Activated CD4-positive, alpha-beta memory T cell treated with anti-CD3 and anti-CD28 coated beads, Interleukin-2, amount 10 ng/mL, durations not matched to agents 7 days and 5 days (primary cell): ENCODE measurements at places on chromosomes 2 and 18. TPM values are rescaled to one million over a fixed set of nuclear protein-coding genes. Genes with fewer than 3 reads are reported as not detected.

DNA sequence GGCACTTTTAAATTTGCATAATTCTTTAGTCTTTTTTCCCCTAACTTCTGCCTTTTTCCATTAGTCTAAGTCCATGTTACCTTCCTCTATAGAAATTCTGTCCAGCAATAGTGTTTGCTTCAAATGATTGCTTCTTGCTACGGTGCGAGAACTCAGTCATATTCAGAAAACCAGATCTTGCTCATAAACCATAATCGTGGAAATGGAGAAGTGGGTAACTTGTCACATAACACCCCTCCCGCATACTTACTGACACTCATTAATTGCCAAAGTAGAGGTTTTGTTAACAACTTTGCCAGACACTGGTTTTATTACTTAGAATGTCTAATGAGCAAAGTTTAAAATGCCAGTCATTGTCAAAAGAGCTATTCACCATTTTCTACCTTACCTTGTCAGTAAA, 94.3 kb upstream of the TWSG1 start:
- H3K4me1 ChIP-seq, result peaks cover 31% of the 10 kb centered on the region
- H3K36me3 ChIP-seq, result peaks cover 64% of the 10 kb centered on the region
- DNase-seq, result no peak
- H3K4me3 ChIP-seq, result no peak overlapping the region
- H3K27ac ChIP-seq, result peak overlapping the region; percentile 33

- no peak overlapping the region for H3K4me3 ChIP-seq
- no peaks in the 10 kb centered on the region for H3K4me1 ChIP-seq
- no peak overlapping the region for H3K27ac ChIP-seq
- no peak for DNase-seq
Measured at GRCh38 chr2:20609349-20609994, 41.4 kb downstream of the HS1BP3 start.

GRCh38 chr2:64679673-64680425, 26.1 kb upstream of the SERTAD2 start:
- no peak overlapping the region for H3K27ac ChIP-seq
- no peaks in the 10 kb centered on the region for H3K36me3 ChIP-seq
- H3K27me3 ChIP-seq, result no peaks in the 10 kb centered on the region

DNA sequence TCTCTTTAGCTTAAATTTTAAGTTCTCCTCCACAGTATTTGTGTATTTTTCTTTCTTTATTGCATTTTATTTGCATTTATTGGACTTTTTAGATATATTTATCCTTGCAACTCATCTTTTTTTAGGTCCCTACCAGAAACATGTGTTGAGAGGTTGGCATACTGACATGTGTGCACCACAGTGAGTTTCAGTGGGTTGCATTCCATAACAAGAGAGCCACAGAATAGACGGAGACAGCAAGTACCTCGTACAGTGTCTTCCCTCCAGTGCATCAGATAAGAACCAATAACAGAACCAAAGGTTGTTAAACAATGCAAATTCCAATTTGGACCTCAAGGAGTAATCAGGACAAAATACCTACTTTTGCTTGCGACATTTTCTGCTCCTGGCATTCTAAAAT, 111.9 kb downstream of the DNAH7 start:
- no peak overlapping the region for H3K4me3 ChIP-seq
- no peak for DNase-seq
- H3K4me1 ChIP-seq, result no peaks in the 10 kb centered on the region
- peaks cover 6% of the 10 kb centered on the region for H3K27me3 ChIP-seq
- H3K27ac ChIP-seq, result no peak overlapping the region
- no peaks in the 10 kb centered on the region for H3K36me3 ChIP-seq

GRCh38 chr2:231393149-231394131, 2.1 kb upstream of the B3GNT7 start:
- H3K27me3 ChIP-seq, result peaks cover 31% of the 10 kb centered on the region
- peak overlapping the region; percentile 36 for H3K4me3 ChIP-seq
- H3K4me1 ChIP-seq, result peaks cover 29% of the 10 kb centered on the region
- H3K27ac ChIP-seq, result peak overlapping the region; percentile 54
- no peaks in the 10 kb centered on the region for H3K36me3 ChIP-seq

DNA sequence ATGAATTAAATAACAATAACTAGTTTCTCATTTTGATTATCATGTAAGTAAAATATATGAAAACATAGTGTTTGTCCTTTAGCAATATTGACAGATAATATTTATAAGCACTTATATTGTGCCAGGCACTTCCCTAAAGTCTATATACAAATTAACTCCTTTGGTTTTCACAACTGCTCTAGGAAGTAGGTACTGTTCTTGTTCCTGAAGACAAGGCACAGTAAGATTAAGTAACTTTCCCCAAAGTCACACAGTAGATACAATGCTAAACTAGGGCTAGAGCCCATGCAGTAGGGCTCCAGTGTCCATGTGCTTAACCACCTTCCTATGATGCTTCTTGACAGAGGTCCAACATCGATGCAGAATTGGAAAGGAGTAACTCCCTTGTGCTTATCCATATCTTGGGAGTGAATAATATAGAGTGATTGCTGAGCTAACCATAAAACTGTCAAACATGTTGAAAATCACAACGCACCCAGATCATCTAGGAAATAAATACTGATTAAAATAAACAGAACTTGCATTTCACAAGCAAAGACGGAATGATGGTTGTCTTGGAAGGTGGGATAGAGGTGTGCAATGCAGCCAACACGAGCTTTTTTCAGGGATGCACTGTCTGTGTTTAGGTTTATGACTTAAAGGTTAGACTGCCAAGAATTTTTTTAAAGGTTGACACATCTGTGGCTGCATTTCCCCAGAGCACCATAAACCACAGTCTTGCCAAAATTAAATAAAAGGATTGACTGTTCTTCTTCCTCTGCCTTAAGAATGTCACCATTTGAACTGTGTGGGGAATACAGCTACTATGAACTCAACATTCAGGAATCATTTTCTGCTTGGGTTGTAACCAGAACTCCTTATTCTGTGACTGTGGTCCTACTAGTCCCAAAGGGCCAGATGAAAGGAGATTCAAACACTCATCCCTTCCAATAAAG, 80.8 kb downstream of the ANKRD44 start:
- H3K36me3 ChIP-seq, result peaks cover 48% of the 10 kb centered on the region
- no peak for DNase-seq
- H3K27me3 ChIP-seq, result no peaks in the 10 kb centered on the region
- no peak overlapping the region for H3K4me3 ChIP-seq

Gene PJVK
- total RNA-seq, result 1.1 TPM

Gene GPR155
- 11.3 TPM for total RNA-seq

DNA sequence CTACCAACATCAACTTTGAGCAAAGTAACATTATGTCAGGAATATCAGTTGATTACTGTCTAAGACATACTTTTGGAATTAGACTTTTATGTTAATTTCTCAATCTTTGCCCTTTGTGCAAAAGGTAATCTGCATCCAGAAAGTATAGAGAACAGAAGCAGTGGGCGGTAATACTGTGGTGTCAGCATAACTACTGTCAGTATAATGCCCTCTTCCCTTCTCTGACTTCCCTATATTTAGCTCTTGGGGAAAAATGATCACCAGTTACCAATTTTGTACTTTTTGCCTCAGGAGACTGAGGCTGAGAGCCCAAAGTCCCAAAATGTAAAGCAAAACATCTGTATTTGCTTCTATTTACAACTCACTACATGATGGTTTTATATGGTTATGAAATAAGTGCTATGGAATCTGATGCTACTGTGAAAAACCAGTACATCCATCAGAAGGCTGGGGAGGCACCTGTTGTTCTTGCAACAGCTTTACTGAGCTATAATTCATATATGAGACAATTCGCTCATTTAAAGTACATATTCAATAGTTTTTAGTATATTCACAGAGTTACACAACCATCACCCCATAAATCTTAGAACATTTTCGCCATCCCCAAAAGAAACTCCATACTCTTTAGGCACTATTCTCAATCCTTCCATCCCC, 51.3 kb upstream of the CD302 start:
- no peak for DNase-seq
- H3K4me3 ChIP-seq, result no peak overlapping the region
- peaks cover 27% of the 10 kb centered on the region for H3K36me3 ChIP-seq
- no peaks in the 10 kb centered on the region for H3K27me3 ChIP-seq
- no peaks in the 10 kb centered on the region for H3K4me1 ChIP-seq
- no peak overlapping the region for H3K27ac ChIP-seq

Gene SCN9A
- total RNA-seq, result 0.15 TPM

Gene NEU2
- not detected for total RNA-seq

Gene MAPK4
- total RNA-seq, result not detected

- no peak overlapping the region for H3K4me3 ChIP-seq
- no peaks in the 10 kb centered on the region for H3K4me1 ChIP-seq
- H3K27ac ChIP-seq, result no peak overlapping the region
- peaks cover 2% of the 10 kb centered on the region for H3K27me3 ChIP-seq
- H3K36me3 ChIP-seq, result no peaks in the 10 kb centered on the region
Measured at GRCh38 chr2:67797801-67798540, 264.8 kb downstream of the C1D start.

Gene ROCK2
- total RNA-seq, result 22.6 TPM
